ENCODE measurements at places on chromosomes 13 and 19.

- DNase-seq: no peak
These were observed 1.2 kb downstream of the USPL1 start for GRCh38 chr13:30618930-30619279.

DNA sequence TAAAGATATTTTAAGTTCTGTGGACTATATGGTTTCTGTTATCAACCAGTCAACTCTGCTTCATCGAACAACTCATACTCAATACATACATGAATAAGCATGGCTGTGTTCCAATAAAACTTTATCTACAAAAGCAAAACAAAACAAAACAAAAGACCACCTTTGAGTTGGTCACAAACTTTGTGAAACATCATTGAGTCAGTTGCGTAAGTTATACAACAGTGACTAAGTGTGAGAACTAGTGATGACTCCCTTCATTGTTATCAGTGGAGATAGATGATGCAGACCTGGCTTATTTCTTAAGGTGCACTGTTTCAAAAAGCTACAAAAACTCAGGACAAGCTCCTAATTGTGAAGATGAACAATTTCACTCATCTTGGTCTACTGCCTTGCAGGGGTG is 14.5 kb upstream of the KLK4 start:
- DNase-seq: no peak

DNA sequence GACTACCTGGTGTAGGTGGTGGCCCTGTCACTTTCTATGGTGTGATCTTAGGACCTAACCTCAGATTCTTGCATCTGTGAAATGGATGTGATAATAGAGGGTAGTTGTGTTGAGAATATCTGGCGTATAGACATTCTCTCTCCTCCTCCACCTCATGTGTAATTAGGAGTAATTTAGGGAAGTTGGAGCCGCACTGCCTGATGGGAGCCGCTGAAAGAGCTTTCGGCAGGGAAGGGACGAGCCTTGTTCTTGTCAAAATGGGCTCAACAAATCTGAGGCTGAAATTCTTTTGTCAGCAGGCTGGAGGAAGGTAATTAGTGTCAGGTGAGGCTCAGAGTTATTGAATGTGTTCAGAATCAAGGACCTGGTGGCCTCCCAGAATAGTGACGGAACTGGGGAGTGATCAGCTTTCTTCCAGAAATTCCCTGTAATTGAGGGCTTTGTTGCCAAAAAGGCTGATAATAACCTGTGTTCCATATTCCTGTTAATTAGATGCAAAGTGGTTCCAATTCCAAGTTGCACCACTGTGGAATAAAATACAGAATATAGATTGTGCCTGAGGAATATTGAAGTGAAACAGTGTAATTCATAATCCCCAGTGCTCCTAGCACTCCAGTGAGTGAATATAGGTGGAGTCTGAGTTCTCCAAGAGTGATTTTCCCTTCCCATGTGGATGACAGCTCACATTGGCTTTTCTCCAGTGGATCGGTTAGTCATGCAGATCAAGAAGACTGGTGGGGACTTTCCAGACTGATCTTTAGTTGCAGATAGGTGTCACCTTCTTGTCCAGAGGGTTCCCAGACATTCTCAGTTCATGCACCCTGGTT is 47.5 kb downstream of the SPATA13 start:
- peak; percentile 90 for DNase-seq

GRCh38 chr19:24059563-24060295 is 27.3 kb upstream of the ZNF254 start:
- no peak for DNase-seq

DNA sequence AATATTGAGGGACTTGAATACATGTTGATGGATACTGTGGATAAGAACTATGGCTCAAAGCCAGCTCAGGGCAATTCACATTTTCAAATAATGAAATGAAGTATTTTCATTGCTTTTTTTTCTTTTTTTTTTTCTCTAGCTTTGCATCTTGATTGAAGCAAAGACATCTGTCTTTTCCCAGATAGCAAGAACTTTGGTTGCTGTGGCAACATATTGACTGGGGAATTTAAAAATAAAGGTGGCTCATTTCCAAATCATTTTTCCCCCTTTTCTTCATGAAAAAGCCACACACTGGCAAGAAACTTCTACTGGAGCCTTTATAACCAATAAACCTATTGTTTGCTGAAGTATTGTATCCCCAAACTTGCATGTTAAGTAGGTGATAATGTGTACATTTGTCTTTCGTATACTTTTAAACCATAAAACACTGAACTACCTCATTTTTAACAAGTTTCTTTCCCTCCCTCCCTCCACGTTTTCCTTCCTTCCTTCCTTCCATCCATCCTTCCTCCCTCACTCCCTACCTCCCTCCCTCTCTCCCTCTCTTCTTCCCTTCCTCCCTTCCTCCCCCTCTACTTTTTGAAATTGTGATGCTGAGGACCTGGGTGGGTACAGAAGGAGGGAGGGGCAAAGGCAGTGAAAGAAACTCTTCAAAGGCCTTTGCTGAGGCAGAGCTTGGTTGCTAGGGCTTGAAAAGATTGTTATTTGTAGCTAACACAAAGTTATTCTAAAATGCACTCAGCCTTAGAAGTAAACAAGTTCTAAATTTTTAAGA is 343.5 kb upstream of the SPRY2 start:
- DNase-seq: no peak

- DNase-seq: peak; percentile 3
These were observed 53.1 kb downstream of the ZNF254 start for GRCh38 chr19:24140099-24140498.

- no peak for DNase-seq
These were observed 438.5 kb downstream of the ZNF536 start for GRCh38 chr19:30810726-30811125.

DNA sequence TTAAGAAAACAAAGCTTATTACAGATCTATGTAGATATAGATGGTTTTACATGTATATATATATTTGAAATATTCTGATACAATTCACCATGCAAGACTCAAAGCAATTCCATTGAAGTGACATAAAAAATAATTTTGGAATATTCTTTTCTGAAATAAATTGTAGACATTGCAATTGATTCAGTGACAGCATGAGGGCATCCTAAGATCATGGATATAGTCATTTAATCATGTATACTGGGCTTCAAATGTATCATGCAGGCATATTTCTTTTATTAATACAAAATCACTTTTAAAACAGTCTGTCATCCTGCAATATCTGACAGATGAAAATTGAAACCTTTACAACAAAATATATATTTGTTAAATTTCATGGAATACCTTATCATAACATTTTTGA is 286.7 kb upstream of the SLITRK6 start:
- no peak for DNase-seq

DNA sequence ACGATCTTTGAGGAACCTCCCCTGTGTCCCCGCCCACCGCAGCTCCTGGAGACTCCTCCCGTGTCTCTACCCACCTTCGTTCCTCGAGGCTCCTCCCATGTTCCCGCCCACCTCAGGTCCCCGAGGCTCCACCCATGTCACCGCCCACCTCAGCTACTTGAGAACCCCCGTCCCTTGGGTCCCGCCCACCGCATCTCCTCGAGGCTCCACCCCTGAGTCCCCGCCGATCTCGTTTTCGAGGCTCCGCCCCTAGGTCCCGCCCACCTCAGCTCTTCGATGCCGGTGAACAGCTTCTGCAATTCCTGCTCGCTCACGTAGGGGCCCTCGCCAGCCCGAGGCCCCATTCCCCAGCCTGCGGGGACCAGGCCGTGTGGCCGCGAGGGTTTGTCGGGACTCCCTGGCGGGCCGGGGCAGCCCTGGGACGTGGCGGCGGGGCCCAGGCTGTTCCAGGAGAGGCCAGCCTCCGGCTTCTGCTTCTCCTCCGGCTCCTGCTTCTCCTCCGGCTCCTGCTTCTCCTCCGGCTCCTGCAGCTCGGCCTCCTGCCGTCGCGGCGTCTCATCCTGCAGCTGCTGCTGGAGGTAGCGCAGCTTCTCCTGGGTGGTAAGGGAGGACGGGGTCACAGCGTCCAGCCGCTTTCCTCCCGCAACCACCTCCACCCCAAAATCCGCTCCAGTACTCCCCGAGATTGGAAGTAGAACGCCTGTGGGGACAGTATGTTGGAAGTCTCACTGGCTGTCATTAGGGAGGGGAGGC is 16.7 kb downstream of the TSKS start:
- DNase-seq: no peak

- peak; percentile 78 for DNase-seq
These were observed 933 bp downstream of the ARHGEF7 start for GRCh38 chr13:111115965-111116521.

DNA sequence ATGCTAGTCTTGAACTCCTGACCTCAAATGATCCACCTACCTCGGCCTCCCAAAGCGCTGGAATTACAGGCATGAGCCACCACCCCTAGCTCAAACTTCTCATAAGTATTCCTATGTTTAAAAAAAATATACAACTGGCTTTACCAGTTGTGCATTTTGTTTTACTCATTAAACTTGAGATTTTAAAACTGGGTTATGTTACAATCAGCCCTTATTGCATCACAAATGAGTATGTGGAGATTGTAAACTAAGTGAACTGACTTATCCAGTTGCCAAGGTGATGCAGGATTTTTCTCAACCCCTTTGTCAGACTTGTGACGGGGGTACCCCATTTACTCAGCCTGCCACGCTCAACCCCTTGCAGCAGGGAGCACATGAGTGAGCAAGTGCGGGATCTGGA is 14.4 kb upstream of the GTF2F2 start:
- no peak for DNase-seq
